ENCODE measurements at places on chromosomes 2 and 18.
A peak's percentile ranks its signal among the peaks of the same experiment; 100 is the strongest.

GRCh38 chr2:170996316-170996715 lies 67.3 kb downstream of the GORASP2 start:
- no peak for DNase-seq

- DNase-seq = no peak
These were observed 7.4 kb upstream of the GPR17 start for GRCh38 chr2:127638361-127639110.

- DNase-seq = no peak
These were observed 442.1 kb upstream of the MEX3C start for GRCh38 chr18:51639541-51639940.

GRCh38 chr2:95297639-95298395 lies 670 bp downstream of the KCNIP3 start:
- DNase-seq = no peak

GRCh38 chr2:213281156-213281555 lies 3.1 kb upstream of the SPAG16 start:
- no peak for DNase-seq

- DNase-seq = no peak
These were observed 72.1 kb downstream of the UBE2E3 start for GRCh38 chr2:181052523-181052891.

- no peak for DNase-seq
These were observed 74.3 kb upstream of the SLC1A4 start for GRCh38 chr2:64914735-64915509.

DNA sequence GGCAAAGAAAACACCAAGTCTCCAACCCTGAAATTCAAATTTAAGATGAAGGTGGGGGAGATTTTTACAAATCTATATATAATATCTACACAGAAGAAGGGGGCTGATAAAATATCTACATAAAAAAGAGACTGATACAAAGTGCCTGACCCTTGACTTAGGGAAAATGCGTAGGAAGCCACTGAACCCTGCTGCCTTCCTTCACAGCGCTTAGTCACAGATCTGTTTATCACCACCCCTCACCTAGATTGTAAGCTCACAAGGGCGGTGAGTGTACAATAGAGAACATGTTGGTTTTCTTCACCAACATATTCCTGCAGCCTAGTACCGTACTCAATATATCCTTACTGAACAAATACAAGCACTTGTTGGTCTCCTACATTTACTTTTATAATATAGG lies 54.3 kb downstream of the NOL10 start:
- no peak for DNase-seq

- peak; percentile 52 for DNase-seq
These were observed 2.9 kb downstream of the LRATD1 start for GRCh38 chr2:14635391-14635871.

DNA sequence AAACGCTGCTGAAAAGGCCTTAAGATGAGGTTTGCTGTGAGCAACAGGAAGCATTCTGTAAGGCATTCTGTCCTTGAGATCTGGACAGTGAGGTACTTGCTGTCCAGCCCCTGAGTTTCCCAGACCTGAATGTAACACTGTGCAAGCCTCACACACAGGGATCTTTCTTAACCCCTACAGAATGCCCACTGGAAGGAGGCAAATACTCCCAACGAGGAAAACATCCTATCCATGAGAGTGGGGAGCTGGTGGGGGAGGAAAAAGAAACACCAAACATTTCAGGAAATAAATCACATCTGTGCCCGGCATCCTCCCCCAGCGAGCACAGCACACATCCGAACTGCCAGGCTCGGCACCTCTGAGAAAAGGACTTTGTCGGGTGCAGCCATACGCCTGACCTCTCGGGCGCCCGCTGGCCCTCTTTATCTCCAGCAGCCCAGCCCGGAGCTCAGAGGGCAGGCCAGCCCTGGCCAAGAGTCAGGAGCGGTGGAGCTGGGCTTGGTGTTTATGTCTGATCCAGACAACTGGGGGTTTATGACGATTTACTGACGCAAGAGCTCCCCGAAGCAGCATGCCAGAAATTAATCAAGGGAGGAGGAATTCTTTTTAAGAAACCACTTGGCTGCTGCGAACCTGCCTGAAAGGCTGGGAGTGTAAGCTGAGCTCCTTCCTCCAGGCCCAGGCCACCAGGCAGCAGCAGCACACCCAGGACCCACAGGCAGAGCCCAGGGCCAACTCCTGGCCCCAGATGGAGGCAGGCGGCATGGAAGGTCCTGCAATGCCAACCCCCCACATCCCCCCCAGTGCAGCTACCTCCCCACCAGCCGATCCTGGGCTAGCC lies 72.2 kb downstream of the HDAC4 start:
- no peak for DNase-seq

DNA sequence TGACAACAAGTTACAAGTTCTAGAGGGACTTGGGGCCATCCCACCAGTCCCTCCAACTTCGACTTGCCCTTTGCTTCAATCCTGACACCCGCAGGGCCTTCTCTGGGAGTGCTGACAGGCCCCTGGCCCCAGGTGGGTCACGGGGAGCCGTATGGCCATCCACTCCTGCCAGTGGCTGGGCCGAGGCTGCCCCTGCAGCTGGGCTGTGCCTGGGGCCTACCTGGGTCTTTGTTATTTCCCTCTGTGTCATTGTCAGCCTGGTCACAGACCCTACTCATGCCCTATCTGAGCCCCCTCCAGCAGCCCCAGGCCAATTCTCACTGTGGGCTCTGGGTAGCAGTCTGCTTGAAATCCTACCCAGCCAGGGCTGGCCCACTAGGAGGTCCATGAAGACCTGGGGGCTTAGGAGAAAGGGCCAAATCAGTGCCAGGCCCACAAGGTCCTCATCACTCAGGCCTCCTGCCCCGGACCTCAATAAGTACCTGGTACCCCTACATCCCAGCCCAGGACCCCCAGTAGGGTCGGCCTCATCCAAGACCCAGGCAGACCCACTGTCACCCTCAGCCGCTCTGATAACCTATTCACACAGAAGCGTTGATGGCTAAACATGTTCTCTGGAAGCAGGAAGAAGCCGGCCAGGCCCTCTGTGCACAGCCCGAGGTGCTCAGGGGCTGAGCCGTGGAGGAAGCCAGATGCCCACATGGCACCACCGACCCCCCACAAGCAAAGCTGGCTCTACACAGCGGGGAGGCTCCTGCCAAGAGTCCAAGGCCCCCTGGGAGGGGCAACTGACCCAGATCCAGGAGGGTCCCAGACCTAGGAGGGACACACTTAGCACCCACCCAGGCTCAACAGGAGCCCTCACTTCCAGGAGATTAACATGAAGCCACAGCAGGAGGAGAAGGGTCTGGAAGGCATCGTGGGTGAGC lies 57.7 kb downstream of the BIN1 start:
- DNase-seq = no peak
